ENCODE measurements at places on chromosomes 2 and 18.

DNA sequence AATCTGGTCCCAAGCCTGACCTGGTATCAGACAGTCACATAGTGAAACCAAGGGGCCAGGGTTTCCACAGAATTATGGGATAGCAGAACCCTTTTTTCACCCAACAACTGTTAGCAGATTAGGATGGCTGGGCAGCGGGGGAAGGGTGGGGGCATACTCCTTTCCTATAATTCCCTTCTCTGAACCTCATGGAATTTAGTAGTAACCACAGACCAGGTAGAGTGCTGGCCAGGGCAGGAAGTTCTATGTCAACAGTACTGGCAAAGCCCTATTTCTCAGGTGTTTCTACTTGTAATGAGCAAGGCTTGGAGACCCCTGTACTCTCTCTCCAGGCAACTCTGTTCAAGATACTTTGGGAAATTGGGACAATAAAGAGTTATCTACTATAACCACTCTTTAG lies 174.6 kb downstream of the THADA start:
- DNase-seq, result no peak

DNA sequence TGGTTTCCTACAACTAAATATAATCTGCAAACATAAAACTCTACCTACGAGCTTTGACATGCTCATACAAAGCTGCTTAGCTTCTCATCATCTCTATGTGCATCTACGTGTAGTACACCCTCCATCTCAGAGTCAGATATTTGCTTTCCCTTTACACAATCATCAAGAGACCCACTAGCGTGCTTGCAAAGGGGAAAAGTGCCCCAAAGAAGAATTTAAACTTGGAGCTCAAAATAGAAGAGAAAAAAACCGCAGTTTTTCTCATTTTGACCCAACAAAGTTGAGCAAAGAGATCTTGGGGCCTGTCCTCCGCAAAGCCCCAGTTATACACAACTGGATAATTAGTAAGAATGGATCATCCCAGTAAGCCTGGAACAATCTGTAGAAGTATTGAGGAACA lies 104.1 kb downstream of the PAX3 start:
- DNase-seq, result no peak

DNA sequence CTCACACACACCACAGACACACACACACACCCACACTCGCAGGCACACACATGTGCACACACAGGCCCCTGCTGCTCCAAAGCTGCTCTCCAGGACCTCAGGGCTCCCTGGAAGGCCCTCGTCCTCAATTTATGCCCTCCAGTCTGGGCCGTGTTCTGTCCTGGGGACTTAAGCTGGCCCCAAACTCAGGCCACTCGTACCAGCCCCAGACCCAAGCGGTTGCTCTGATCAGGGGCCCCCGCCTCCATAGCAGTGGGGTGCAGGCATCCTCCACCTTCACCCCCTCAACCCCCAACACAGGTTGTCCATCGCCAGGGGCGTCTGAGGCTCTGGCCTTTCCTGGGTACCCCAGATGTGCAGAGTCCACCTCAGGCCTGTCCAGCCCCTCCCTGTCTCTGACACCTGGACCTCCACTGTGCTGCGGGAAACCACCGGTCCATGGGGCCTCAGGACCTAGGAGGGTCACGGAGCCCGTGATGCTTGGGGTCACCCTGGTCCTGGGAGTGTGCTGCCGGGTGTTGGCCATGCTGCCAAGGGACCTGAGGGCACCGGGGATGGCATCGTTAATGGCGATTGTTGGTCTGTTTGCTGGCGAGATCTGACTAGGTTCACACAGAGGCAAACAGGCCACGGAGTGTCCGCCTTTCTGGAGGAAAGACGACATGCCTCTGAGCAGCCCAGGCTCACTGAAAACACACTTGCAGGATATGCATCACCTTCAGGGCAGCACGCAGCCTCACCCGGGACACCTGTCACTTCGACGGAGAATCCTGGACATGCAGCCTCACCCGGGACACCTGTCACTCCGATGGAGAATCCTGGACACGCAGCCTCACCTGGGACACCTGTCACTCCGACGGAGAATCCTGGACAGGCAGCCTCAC lies 155.6 kb downstream of the NDUFA10 start:
- DNase-seq, result no peak

DNA sequence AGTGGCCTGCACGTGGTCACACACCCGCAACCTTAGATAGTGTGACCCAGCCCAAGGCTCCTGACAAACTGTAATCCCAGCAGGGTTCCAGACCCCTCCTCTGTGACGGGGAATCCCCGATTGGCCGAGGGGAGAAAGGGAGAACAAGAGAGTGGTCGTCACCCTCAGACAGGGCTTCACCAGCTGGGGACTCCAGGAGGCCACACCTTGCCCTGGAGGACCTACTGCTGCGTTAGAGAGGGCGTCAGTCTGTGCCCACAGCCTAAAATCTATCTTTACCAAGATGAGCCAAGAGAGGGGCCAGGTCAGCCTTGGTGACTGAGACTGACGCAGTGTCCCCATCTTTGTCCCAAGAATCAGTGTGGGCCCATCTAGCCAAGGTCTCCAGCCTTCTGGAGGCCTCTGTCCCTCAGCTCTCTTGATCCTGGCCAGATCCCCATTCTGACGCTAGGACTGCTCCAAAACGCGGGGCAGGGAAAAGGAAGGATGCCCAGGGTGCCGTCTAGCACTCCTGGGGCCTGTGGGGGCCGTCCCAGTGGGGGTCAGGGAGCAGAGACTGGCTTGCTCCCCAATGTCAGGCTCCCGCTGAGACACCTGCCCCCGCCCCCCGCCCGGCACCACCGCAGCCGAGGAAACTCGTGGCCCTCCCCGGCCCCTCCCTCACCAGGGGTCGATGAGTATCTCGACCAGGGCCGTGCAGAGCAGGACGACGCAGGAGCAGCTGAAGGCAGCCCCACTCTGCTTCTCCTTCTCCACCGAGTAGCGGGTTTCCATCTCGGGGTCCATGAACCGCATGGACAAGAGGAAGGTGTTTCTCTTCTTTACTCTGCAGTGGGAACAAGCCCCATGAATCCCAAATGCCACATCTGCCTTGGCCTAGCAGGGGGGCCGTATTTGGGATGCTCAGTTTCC lies 40.9 kb downstream of the CENPO start:
- no peak for DNase-seq

GRCh38 chr18:26489881-26490280 lies 58.5 kb downstream of the KCTD1 start:
- DNase-seq, result no peak

- DNase-seq, result no peak
These were observed 1408.2 kb upstream of the PIK3C3 start for GRCh38 chr18:40546875-40547274.

GRCh38 chr2:219119422-219120043 lies 41.1 kb downstream of the NHEJ1 start:
- DNase-seq, result peak; percentile 40

DNA sequence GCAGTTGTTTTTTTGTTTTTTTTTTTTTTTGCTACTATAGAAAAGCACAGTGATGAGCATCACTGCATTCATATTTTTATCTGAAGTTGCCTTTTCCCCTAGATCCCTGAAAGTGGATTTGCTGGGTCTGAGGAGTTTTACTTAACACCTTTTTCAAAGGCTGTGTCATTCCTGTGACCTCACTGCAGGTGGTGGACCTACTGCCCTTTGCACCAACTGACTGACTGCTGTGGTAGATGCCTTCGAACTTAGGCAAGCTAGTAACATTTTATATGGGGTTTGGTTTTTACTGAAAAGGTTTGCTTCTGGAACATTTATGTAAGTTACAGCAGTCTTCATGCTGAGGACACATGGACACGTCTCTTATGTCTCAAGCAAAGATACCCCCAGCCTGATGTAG lies 36.2 kb downstream of the SPTBN1 start:
- no peak for DNase-seq

- no peak for DNase-seq
These were observed 47.1 kb upstream of the ZNF519 start for GRCh38 chr18:14179306-14179705.

DNA sequence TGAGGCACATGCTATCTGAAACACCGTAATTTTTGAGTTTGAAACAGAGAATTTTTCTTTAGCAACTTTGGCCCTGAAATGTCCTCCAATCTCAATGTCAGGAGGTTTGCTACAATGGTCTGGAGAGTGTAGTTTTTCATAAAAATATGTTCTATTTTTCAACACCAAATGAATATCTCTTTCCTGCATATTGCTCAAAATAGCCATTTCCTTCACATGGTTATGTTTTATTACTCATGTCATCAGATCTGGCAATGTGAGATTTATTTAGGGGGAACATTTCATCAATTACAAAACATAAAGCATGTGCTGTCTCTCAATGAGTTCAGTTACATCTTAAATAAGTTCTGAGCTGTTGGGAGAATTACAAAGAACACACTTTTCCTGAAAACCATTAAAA lies 871.9 kb upstream of the FSHR start:
- DNase-seq, result no peak

DNA sequence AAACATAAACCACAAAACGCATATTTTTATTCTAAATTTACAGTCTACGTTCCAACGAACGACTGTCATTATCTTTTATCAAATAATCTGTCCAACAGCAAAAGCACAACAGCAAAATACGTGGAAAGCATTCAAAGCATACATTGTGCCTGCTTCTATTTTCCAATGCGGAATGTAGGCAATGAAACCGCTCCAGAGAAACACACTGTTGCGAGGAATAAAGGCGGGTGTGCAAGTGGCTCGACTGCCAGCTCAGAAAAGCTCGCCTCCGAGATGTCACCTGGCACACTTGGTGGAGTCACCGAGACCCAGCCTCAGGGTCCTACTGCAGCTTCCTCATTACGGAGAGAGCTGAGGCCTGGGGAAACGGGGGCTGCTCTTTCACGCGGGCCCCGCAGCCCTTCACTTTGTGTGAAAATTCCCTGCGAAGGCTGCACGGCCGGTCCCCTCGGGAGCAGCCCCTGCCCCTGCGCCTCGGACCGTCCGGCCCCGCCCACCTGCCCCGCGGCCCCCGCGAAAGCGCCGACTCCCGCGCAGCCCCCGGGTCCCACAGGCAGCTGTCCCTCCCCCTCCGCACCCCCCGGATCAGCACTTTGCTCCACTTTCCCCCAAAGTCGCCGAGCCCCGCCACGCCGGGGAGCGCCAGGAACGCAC lies 752 bp downstream of the MGAT4A start:
- peak; percentile 27 for DNase-seq

DNA sequence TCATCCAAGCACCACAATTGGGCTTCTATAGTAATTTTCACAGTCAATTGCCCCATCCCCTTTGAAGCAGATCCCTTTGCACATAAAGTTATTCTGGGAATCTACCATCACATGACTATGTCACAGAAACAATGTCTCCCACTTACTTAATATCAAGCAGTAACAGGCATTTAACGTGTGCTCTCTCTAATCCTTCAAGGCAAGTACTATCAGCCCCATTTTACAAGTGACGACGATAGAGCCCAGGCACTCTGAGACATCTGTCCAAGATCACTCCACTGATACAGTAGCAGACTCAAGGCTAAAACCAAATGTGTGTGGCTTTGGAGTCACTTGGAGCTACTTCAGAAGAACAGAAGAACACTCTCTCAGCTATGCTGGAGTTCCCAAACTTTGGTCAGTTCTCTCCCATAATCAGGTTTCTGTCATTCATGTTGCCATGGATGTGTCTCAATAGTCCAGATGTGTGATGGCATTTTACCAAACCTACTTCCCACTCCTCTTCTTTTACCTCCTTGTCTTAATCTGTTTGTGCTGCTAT lies 39.7 kb downstream of the PID1 start:
- no peak for DNase-seq

- no peak for DNase-seq
These were observed 7.6 kb downstream of the POU3F3 start for GRCh38 chr2:104861351-104862057.

GRCh38 chr18:75168619-75169018 lies 40.3 kb downstream of the PTGR3 start:
- no peak for DNase-seq
